ENCODE measurements at places on chromosomes 5 and 9.

GRCh38 chr9:100577776-100578448 lies at the start of gene CAVIN4:
Gene CAVIN4, plus strand, starts transcription at chr9:100578079. Its CDS starts 65 bp downstream, at chr9:100578144.
- DNase-seq: no peak

DNA sequence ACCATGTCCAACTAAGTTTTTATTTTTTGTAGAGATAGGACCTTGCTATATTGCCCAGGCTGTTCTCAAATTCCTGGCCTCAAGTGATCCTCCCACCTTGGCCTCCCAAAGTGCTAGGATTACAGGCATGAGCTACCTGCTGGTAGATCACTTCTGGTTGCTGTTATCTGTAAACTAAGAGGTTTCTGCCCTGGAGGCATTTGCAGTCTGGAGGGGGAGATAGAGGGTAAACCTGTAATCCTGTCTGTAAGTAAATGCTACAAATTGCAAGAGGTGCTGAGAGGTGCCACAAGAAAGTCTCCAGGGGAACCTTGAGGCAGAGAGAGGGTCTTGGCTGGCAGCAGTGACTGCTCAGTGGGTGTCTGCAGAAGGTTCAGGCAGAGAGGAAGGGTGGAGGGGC lies 29.0 kb upstream of the GGTA1 start:
- no peak for DNase-seq

DNA sequence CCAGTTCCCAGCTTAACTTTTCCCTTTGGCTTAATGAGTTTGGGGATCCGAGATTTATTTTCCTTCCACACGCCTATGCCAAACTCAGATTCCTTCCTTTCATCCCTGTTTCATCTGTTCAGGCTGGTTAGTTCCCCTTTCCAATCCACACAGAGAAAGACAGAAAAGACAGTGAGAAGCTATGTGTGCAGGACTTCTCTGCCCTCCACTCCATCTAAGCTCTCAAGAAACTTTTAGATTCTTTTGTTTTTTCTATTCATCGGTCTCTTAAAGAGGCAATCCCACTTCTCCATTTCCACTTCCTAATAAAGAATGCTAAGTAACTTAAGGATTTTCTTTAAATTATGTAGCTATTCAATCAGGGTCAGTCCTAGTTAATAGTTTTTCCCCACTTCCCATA lies 11.2 kb downstream of the ITGA1 start:
- no peak for DNase-seq

- DNase-seq: no peak
Measured at GRCh38 chr9:132125944-132126679, 35.7 kb upstream of the NTNG2 start.
